Aorta (tissue), 5 donors: ENCODE measurements at places on chromosomes 11 and 22.

- no peak for DNase-seq
Measured at GRCh38 chr11:107752508-107752907, 40.7 kb upstream of the SLN start.

- DNase-seq = no peak
Measured at GRCh38 chr22:37806409-37807333, 1.1 kb upstream of the GCAT start.

GRCh38 chr11:1453611-1454034 is 33.0 kb downstream of the MOB2 start:
- no peak for DNase-seq

DNA sequence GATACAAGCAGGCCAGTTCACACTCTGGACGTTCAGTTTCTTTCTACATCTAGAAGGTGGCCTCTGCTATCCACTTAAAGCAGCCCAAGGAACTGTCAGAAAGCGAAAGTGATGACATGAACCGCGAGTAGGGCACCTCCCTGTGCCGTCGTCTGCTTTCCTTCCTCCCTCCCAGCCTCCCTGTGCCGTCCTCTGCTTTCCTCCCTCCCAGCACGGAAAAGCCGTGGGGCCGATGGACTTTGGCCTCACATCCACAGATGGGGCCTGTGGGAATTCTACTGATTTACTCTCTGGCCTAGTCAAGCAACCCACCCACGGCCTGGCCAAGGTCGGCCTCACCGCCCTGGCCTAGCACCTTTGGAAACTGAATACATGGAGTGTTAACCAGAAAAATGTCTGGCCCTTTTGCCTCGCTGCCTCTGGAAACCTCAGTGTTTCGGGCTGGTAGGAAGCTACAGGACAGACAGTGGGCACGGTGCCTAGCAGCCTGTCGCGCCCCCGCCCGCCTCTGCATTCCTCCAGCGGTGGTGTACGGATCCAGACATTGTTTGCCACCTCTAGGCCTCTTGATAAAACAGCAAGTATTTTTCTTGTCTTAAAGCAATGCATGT is 14.2 kb downstream of the PEX26 start:
- DNase-seq = peak; percentile 91

DNA sequence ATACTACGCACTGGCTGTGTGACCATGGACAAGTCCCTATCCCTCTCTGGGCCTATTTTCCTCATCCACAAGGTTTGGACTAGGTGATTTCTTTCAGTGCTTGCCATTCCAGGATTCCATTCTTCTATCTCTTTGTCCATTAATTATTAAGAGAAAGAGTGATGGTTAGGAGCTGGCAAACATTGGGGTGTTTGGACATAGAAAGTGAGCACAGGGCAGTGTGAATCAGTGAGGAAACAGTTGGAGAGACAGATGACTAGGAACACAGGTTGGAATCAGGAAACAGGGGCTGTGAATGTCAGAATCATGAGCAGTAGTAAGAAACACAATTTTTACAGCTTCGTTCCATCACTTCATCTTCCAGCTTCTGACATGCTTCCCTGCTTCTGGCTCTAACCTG is 211.8 kb downstream of the INSC start:
- no peak for DNase-seq

DNA sequence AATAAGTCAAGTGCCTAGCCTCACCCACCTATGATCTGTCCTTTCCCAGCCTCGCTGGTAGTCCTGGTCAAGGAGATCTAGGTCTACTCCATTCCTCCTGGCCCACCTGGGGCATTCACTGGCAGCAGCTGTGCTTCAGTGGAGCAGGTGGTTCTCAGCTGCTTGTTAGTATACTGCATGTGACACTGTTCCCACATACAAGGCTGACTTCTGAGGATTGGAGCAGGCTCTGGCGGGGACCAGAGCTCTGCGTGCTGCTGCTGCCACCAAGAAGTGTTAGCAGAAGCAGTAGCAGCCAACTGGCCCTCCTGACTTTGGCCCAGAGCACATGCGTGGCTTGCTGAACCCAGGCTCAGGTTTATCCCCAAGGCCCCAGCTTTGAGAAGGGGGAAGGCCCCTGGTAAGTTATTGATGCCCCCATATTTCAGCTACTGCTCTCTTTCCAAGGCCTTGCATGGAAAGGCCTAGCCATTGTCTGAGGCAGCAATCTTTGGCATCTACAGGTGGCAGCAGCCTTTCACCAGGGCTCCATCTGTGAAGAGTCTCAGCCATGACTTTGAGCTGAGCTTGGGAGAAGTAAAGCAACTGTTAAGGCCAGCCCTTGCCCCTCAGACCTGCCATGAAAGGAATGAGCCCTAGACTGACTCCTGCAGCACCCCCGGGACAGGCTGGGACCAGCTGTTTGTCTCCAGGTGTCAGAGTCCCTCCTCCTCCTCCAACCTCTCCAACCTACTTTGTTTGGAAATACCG is 26.5 kb downstream of the ARHGAP1 start:
- DNase-seq = peak; percentile 43

DNA sequence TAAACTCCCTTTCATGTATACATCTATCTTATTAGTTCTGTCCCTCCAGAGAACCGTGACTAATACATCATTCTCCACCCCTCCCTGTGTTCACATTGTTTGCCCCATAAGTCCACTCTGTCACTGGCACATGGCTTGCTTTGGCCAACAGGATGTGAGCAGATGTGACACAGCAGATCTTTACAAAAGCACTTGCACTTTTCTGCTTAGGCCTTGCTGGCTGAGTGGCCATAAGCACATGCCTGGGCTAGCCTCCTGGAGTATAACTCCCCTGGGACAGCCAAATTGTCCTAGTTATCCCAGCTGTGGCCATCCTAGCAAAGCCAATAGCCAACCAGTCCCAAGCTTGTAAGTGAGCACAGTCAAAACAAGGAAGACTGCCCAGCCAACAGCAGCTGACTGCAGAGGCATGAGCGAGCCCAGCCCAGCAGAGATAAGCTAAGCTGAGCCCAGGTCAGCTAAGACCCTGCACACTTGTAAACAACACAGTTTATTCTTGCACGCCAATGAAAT is 9.7 kb upstream of the RCN1 start:
- peak; percentile 49 for DNase-seq

DNA sequence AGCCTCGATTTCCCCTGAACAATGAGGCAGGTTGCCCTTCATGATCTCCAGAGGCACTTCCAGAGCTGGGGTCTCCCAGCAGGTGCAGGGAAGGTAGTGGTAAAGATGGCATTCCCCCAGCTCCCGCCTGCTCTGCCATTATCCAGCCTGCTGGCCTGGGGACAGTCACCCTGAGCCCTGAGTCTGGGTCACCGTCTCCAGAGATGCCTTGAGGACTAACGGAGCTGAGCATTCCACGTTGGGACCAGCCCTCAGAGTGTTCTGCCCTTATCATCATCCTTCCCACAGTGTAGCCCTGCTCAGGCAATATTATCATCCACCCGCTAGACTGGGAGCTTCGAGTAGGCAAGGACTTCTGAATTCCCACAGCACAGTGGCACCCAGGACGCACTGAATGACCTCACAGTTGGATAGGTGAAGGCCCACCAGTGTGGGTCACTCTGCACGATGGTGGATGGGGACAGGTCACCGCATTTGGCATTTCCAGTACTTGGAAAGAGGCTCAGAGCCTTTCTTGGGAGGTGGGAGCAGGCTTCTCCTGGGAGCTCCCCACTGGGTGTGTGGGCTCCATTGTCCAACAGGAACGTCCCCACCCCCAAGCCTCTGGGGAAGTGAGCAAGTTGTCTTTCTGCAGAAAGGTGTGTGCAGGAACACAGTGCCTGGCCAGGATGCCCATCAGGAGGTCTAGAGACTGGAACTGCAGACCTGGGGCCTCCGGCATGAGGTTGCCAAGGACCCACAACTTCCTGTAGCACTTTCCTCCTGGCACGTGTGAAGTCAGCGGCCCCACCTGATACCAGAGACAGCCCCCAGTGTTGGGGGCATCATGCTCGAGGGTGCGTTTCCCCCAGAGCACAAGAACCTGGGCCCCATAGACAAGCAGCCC is 51.4 kb upstream of the WNT7B start:
- no peak for DNase-seq

- no peak for DNase-seq
Measured at GRCh38 chr11:69272831-69273485, 21.0 kb upstream of the MYEOV start.

DNA sequence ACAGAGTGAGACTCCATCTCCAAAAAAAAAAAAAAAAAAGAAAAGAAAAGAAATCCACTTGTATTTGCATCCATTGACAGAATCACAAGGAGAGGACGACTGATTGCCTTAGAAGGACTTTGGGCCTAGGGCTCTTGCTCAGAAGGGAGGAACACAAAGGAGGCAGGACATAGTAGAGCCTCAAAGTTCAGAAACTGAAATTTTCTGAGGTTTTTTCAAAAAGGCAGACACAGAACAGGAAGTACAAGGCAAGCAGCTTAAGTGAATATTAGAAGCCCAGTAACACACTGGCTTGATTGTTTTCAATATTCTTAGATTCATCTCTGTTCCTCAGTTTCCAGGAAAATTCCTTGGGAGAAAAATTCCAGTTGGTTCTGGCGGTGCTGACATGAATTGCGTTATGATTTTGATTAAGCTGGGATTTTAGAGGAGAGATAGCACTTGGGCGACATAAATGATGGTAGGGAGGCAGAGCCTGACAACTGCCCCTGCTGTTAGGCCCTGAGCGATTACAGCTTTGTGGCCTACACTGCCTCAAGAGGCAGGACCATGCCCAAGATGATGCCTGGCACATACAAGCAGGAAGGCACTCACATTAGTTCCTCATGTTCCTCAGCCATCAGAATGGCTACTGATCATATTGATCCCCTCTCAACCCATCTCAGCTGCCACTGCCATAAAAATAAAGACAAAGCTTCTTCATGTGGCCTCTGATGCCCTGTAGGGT is 15.3 kb downstream of the CLPB start:
- DNase-seq = no peak
